ENCODE measurements at places on chromosomes 4 and X.

GRCh38 chrX:10031746-10032145 is 64.6 kb downstream of the CLDN34 start:
- no peak for DNase-seq

- no peak for DNase-seq
These were observed 79.1 kb upstream of the RAPGEF2 start for GRCh38 chr4:159023741-159024140.

- DNase-seq, result peak; percentile 50
These were observed 863 bp downstream of the CPE start for GRCh38 chr4:165379678-165380064.

DNA sequence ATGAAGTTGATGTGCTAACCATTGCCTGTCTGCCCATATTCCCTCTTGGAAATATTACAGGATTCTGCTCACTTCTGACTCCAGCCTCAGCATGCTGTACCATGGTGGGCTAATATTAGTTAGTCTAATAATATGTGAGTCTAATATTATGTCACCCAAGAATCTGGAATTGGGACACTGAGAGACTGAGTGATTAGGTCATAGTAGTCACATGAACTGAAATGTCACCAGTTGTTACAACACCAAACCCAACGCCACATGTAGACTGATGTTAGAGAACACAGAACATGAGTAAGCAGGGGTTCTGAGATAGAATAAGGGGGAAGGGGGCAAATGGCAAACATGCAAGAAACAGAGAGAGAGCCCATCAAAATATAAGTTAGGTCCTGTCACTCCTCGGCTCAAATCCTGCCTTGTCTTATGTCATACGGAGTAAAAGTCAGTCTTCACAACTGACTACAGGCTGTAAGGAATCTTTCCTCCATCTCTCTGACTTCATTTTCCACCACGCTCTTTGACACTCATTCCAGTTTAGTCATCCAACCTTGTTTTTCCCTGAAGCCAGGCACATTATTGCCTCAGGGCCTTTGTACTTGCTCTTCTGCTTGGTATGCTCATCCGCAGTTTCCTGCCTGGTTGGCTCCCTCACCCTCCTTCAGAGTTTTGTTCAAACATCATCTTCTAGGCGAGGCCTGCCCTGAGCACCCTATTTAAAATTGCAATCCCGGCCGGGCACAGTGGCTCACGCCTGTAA is 9.6 kb upstream of the SLAIN2 start:
- DNase-seq, result no peak

DNA sequence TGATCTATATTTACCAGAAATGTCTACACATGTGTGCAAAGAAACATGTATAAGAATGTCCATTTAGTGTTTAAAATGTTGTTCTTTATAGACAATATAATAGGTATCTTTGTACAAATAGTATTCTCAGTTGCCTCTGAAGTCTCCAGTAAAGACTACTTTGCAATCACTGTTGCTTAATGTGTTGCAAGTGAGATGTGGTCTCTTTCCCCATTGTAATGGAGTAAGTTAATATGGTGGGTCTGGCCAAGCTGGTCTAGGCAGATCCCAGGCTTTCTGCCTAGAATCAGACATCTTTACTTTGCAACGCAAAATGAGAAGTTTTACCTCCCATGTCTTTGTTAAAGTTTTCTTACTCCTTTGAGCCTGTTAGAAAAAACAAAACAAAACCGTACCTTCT is 144.8 kb downstream of the GABRA3 start:
- no peak for DNase-seq

GRCh38 chr4:173057442-173057841 is 111.2 kb upstream of the GALNT7 start:
- no peak for DNase-seq

DNA sequence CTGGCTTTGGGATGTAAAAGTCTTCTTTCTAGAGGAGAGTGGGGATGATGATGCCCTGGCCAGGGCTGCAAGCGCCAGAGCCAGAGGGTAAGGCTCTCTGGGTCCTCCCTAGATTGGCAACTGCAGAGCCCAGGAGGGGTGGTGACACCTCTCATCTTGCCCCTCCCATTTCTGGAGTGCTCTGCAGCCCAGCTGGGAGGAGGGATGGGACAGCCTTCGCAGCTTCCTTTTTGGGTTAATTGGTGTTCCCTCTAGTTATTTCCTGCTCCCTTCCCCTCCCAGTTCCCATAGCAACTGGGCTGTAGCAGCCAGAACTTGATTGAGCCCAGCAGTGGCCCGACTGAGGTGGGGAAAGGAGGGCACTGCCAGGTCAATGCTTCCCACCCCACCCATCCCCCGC is 19.2 kb downstream of the NALF2 start:
- no peak for DNase-seq

GRCh38 chr4:97867557-97868091 is 275.7 kb downstream of the STPG2 start:
- no peak for DNase-seq

DNA sequence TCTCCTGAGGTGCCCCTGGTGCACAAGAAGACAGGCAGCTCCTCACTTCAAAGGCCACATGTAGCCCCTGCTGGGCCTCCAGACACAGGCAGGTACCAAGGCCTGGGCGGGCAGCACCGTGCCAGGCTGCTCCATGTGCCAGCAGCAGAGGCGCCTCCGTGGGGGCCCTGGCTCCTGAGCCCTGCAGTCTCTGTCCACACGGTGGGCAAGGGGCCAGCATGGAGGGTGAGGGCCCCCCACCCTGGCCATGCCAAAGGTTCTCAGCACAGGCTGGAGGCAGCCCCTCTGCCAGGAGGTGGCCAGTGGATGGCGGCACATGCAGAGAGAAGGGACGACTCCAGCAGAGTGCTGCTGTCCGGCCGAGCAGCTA is 72.6 kb downstream of the FAM53A start:
- DNase-seq, result peak; percentile 22

DNA sequence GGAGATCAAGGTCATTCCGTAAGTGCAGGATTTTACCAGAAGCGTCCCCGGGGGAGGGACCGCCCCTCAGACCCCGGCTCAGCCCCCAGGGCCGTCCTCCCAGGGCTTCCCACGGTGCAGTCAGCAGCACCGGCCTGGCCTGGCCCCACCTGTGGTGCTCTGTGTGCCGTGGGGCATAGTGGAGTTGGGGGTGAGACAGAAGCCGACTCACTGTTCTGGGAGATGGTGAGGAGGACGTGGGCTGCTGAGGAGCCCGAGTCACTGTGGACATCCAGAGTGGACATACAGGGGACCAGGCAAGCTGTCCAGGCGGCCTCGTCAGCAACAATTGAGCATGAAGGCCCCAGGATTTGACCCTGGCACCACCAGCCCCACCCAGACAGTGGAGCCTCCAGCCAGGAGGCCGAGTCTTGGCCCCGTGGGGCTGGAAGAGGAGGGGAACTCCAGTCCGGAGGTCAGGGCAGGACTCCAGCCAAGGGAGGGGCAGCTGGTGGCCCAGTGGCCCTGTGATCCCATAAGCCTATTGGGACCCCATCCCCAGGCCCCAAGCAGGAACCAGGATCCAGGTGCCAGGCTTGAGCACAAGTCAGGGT is 19.1 kb downstream of the ATP5ME start:
- peak; percentile 48 for DNase-seq

All from kidney (tissue), 22 donors.